Suprapubic skin (tissue), 4 donors: ENCODE measurements at places on chromosomes 16 and 17.

DNA sequence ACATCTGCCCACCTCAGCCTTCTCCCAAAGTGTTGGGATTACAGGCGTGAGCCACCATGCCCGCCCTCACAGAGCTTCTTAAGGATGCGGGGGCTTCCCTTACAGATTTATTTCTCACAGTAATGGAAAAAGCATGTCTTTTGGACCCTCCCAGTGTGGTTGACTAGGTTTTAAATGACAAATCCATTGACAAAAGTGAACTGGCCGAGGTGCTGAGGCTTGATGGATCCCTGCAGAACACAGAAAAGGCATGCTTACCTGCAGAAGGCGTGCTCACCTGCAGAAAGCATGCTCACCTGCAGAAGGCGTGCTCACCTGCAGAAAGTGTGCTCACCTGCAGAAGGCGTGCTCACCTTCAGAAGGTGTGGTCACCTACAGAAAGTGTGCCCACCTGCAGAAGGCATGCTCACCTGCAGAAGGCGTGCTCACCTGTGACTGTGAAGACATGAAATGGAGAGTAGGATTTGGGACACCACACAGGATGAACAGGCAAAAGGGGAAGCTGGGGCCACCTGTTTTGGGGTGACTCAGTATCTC, 15.1 kb upstream of the BBS2 start:
- H3K4me3 ChIP-seq, result no peak overlapping the region
- no peaks in the 10 kb centered on the region for H3K36me3 ChIP-seq
- no peaks in the 10 kb centered on the region for H3K27me3 ChIP-seq
- H3K4me1 ChIP-seq, result peaks cover 6% of the 10 kb centered on the region
- DNase-seq, result no peak
- H3K27ac ChIP-seq, result no peak overlapping the region

DNA sequence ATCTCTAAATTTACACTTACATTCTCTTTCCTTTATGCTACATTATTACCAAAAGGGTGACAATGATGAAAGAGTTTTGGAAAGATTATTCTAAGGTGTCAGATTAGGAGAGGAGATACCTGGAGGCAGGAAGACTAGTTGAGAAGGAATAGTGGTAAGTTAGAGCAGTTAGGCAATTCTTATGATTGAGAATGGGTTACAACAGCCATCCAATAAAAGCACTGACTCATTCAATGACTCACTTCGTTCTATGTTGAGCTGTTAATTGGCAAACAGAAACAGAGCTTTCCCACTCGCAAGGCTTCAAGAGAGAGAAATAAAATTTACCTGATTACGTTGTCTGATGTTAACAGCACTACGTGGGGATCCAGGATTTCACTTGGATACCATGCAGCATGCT, 5.8 kb downstream of the NUP88 start:
- peak overlapping the region; percentile 15 for H3K27ac ChIP-seq
- no peak overlapping the region for H3K4me3 ChIP-seq
- H3K27me3 ChIP-seq, result no peaks in the 10 kb centered on the region

- no peak for DNase-seq
- H3K4me3 ChIP-seq, result no peak overlapping the region
- H3K4me1 ChIP-seq, result no peaks in the 10 kb centered on the region
- H3K27ac ChIP-seq, result no peak overlapping the region
- no peaks in the 10 kb centered on the region for H3K27me3 ChIP-seq
- peaks cover 78% of the 10 kb centered on the region for H3K36me3 ChIP-seq
Observed at GRCh38 chr16:88726981-88727380, 20.7 kb downstream of the CTU2 start.

GRCh38 chr16:52090080-52090479, 456.9 kb downstream of the TOX3 start:
- H3K27me3 ChIP-seq, result no peaks in the 10 kb centered on the region
- H3K4me3 ChIP-seq, result no peak overlapping the region
- no peaks in the 10 kb centered on the region for H3K36me3 ChIP-seq

GRCh38 chr16:7289299-7289698, 43.3 kb upstream of the RBFOX1 start:
- no peaks in the 10 kb centered on the region for H3K27me3 ChIP-seq
- no peak overlapping the region for H3K4me3 ChIP-seq
- H3K36me3 ChIP-seq, result no peaks in the 10 kb centered on the region
- H3K27ac ChIP-seq, result no peak overlapping the region

DNA sequence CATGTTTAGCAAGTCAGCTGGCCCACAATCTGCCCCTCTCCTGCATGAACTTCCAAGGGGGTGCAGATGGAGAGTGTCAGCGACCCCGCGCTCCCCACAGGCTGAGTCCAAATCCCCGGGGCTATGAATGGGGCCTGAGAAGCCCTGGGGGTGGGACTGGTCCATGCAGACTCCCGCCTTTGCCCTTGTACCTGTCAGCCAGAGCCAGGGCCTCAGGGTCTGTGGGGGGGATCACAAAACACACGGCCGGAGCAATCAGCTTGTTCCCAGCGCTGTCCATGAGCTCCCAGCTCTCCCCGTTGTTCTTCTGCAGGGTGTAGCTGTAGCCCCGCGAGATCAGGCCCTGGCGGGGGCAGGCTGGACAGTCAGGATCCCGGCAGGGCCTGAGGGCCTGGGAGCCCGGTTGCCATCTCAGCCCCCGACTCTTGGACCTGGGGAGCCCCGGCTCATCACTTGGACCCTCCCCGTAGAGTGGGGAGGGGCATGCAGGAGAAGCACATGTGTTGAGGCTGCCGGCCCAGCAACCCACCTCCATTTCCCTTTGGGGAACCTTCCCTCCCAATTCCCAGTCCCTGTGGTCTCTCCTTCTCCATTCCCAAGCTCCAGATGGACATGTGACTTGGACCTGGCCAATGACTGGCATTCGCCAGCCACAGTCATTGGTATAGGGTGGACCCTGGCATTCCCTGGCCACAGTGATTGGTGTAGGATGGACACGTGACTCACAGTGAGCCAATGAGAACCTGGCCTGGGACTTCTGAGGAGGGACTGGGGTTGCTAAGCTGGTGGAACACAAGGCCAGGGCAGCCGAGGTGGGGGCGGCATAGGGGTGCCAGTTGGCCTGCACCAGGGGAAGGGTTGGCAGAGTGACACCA, 42.4 kb downstream of the PPL start:
- peaks cover 96% of the 10 kb centered on the region for H3K36me3 ChIP-seq
- H3K4me1 ChIP-seq, result no peaks in the 10 kb centered on the region
- DNase-seq, result no peak
- H3K27me3 ChIP-seq, result no peaks in the 10 kb centered on the region
- H3K4me3 ChIP-seq, result no peak overlapping the region

DNA sequence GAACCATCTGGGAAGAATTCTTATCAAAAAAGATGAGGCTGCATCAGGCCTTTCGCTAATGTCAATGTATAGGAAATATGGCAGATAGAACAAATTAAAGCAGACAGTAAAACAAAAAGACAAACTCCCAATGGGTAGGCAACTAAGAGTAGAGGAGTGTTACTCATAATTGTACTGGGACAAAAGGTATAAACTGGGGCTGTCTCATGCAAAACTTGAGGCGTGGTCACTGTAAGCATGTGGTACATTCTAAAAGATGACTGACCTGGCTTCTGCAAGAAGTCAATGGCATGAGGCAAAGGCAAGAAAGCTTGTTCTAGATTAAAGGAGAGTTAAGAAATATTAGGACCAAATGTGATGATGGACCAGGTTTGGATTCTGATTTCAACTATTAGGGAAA, 26.7 kb downstream of the SMIM36 start:
- H3K27ac ChIP-seq, result no peak overlapping the region
- DNase-seq, result no peak
- no peaks in the 10 kb centered on the region for H3K4me1 ChIP-seq
- H3K36me3 ChIP-seq, result no peaks in the 10 kb centered on the region

- H3K4me3 ChIP-seq, result no peak overlapping the region
- H3K36me3 ChIP-seq, result no peaks in the 10 kb centered on the region
- H3K27me3 ChIP-seq, result no peaks in the 10 kb centered on the region
- H3K27ac ChIP-seq, result peak overlapping the region; percentile 39
- DNase-seq, result peak; percentile 75
Observed at GRCh38 chr17:64240741-64241347, 22.2 kb downstream of the TEX2 start.

DNA sequence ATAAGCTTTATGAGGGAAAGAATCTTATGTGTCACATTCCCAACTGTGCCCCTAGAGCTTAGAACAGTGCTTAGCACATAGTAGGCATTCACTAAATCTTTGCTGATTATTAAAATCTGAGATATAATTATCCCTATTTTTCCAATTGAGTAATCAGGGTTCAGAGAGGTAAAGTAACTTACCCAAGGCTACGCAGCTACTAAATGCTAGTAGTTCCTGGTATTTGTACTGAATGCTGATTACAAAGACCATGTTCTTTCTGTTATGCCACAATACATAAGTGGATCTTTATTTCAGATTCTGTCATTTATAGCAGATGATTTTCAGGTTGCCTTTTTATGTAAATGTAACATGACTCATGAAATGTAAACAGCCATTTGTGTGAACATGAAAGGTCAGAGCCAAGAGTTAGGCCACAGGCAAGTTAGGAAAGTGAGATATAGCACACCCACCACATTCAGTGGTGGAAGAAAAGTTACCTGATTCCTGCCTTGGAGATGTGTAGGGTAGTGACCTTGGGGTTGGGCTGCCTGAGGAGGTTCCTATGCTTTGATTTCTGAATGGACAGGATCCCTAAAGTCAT, 77.2 kb downstream of the FTO start:
- no peaks in the 10 kb centered on the region for H3K36me3 ChIP-seq
- no peaks in the 10 kb centered on the region for H3K27me3 ChIP-seq
- no peak overlapping the region for H3K4me3 ChIP-seq
- H3K4me1 ChIP-seq, result peaks cover 58% of the 10 kb centered on the region
- DNase-seq, result no peak

- no peaks in the 10 kb centered on the region for H3K27me3 ChIP-seq
- DNase-seq, result no peak
- H3K4me3 ChIP-seq, result no peak overlapping the region
- H3K36me3 ChIP-seq, result no peaks in the 10 kb centered on the region
- no peak overlapping the region for H3K27ac ChIP-seq
Observed at GRCh38 chr17:52035336-52035915, 123.1 kb downstream of the CA10 start.

GRCh38 chr17:81553616-81554181, 1.5 kb upstream of the FAAP100 start:
- H3K27me3 ChIP-seq, result no peaks in the 10 kb centered on the region
- peak overlapping the region; percentile 99 for H3K4me3 ChIP-seq
- DNase-seq, result peak; percentile 80
- peaks cover 28% of the 10 kb centered on the region for H3K4me1 ChIP-seq
- H3K36me3 ChIP-seq, result peaks cover 37% of the 10 kb centered on the region
- peak overlapping the region; percentile 74 for H3K27ac ChIP-seq

DNA sequence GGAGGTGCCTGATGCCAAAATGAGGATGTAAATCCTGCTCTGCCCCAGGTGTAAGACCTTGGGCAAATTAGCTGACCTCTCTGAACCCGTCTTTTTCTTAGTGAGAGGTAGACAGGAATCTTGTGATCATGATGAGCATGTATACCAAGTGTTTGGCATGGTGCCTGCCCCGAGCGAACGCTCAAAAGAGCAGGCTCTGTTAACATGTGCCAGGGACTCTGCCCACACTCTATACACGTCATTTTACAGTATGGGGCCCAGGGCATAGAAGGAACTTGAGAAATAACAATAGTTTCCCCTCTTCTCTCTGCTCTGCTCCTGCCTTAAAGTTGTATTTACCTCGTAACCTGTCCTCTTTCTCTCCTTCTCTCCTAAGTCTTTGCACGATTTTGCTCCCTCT, 9.3 kb upstream of the MAF start:
- no peaks in the 10 kb centered on the region for H3K36me3 ChIP-seq
- H3K4me3 ChIP-seq, result no peak overlapping the region
- H3K4me1 ChIP-seq, result peaks cover 51% of the 10 kb centered on the region
- H3K27ac ChIP-seq, result peak overlapping the region; percentile 29
- no peaks in the 10 kb centered on the region for H3K27me3 ChIP-seq

DNA sequence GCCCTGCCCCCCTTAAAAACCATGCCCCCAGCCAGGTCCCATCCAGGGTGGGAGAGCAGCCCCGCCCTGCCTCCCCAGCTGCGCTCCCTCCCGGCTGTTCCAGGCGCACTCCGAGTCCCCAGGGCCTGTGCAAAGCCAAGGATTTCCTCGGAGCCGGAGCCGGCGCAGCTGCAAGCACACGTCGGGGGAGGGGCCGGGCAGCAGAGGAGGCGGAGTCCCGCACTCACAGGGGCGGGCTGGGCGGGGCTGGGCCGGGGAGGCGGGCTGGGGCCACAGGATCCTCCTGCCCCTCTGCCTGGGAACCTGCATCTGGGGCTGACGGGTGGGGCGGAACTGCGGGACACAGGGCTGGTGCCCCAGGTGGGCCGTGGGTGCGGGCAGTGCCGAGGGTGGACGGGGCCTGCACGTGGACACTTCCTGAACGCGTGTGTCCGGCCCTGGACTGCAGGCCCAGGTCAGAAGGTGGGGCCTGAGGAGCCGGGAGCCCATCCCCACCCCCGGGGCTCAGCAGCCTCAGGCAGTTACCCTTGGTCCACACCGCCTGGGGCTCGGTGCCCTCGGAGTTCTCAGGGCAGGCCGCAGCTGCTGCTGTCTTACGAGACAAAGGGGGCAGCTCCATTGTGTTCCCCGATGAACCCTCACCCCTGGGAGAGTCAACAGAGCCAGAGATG, 24.0 kb upstream of the SSTR5 start:
- no peak overlapping the region for H3K27ac ChIP-seq
- peaks cover 77% of the 10 kb centered on the region for H3K27me3 ChIP-seq
- H3K4me1 ChIP-seq, result peaks cover 23% of the 10 kb centered on the region
- no peak for DNase-seq
- H3K36me3 ChIP-seq, result no peaks in the 10 kb centered on the region
- no peak overlapping the region for H3K4me3 ChIP-seq

- no peak overlapping the region for H3K4me3 ChIP-seq
- no peaks in the 10 kb centered on the region for H3K36me3 ChIP-seq
- H3K27ac ChIP-seq, result no peak overlapping the region
- DNase-seq, result no peak
- no peaks in the 10 kb centered on the region for H3K4me1 ChIP-seq
Observed at GRCh38 chr16:58882292-58882691, 148.2 kb upstream of the GOT2 start.

DNA sequence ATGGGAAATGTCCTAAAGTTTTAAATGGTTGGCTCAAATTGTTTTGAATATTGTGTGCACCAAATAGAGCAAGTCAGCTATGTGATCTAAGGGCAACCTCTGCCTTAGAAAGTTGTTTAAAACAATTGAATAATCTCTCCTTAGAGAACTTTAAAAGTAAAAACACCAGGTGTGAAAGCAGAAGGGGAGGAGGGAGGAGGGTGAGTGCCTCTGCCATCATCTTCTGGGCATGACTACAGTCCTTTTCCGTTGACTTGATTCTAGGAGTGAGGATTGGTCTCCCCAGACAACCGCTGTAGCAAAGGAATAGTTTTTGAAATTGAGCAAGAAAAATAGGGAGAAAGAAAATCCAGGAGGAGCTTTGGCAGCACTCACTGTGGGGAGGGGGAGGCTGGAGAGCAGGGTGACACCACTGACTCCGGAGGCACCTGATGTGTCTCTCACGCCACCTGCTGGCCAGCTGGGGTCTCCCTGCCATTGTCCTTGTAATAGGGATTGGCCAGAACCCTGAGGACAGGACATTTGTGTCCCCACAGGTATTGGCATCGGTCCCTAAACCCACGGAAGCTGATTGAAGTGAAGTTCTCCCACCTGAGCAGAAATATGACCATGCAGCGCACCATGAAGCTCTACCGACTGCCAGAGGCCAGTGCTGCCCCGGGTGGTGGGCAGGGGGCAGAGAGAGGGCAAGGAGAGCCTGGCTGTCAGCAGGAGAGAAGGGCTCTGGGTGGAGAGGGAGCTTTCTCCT, 33.3 kb downstream of the PLCD3 start:
- H3K27ac ChIP-seq, result peak overlapping the region; percentile 52
- DNase-seq, result peak; percentile 91
- H3K27me3 ChIP-seq, result no peaks in the 10 kb centered on the region
- H3K4me1 ChIP-seq, result peaks cover 47% of the 10 kb centered on the region
- peaks cover 89% of the 10 kb centered on the region for H3K36me3 ChIP-seq

GRCh38 chr17:685006-685405, 29.6 kb downstream of the VPS53 start:
- no peaks in the 10 kb centered on the region for H3K27me3 ChIP-seq
- no peak overlapping the region for H3K4me3 ChIP-seq
- H3K27ac ChIP-seq, result no peak overlapping the region
